Left colon (tissue), 2 donors: ENCODE measurements at places on chromosomes 2 and 18.

DNA sequence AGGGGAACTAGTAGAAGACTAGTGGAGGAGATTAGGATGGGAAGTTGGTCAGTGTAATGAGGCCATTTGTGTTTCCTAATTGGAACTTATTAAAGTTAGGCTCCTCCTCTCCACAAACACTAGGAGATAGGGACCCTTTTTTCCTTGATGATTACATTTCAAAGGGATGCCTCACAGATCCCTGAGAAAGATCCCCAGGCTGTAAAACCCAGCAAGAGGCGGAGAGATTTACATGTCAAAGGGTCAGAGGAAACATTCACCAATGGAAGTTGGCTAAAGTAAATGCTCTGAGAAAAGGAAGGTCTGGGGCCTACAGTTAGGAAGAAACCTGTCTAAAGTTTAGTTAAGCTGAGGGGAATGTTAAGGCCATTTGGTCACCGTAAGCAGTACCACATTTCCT is 1.4 kb upstream of the CCDC85A start:
- no peak for DNase-seq

DNA sequence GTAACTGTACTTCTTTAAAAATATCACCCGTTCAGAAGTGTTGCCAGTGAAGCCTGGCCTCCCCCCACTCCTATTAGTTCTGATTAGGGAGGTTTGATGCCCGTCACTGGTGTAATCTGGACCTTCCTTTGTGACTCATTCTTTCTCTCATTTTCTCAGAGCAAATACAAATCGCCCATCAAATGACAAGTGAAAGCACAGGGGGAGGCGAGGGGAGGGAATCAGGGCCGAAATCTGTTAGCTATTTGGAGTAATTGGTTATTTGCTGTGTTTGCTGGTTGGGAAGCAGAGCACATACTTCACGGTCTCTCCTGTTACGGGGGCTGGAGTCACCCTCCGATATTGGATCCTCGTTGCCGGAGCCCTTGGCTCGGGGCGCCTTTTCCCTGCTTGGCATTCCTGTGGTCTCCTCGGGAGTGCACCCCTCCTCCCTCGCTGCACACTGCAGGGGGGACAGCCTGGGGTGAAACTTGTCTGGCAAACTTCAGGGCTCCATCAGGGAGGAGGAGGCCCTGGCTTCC is 178.1 kb downstream of the DYSF start:
- DNase-seq = no peak

DNA sequence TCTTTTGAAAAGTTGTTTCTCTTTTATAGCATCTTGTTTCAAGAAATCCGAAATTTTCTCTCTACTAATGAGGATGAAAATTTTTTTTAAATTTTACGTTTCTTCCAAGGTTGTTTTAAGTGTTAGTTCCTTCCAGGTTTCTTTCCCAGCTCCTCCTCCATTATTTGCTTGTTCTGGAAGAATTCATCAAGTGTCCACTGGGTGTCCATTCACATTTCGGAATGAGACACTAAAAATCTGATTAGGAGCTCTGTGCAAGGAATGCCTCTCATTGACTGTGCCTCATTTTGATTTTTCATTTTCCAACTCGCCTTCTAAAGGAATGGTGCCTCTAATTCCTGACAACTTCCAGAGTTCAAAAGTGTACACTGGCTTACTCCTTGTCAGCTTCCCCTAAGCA is 6.1 kb downstream of the SP100 start:
- DNase-seq = no peak

DNA sequence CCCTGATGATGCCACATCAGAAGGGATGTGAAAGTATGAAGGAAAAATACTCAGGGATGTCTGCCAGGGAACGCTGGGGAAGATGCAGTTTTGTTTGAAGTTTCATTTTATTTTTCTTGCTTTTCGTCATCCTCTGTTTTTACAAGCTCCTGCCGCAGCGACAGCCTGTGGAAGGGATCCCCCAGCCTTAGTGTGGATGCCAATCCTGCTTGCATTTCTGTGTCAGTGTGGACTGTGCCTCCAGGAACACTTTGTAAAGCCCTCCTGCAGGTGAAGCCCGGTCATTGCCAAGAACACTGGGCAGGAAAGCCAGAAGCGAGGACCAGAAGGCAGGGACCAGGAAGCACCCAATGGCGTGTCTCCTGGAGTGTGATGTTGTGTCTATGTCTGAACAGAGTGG is 234.3 kb downstream of the SEPTIN10 start:
- no peak for DNase-seq

GRCh38 chr2:71466301-71467179 is 13.2 kb downstream of the DYSF start:
- DNase-seq = no peak

DNA sequence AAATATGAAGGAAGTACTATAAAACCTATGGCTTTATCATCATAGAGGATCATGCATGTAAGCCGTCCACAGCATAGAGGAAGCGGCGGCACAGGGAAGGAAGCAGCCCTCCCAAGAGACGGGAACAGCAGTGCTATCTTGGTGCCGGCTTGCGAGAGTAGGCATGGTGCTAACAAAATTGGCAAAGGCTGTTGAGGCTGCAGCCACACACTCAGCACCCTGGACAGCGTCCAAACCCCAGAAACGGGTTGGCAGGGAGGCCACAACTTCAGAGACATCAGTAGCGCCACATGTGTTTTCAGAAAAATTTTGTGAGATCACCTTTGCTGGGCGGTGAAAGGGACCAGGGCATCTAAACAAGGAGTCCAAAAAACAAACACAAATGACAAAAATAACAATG is 37.7 kb downstream of the NETO1 start:
- no peak for DNase-seq

DNA sequence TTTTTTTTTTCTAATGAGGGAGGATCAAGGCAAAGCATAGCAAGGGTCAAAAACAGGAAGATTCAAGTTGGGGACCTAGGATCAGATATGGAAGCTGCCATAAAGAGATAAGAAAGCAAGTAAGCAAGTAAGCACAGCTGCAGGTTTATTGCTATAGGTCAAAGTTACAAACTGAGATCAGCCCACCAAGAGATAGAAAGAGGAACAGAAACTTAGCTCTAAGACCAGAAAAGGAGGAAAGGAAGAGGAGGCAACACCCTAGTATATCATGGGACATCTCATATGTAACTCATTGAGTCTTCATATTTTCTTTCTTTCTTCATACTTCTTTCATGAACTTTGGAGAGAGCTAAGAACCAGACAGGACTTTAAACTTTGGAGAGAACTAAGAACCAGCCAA is 295.9 kb upstream of the CRIM1 start:
- no peak for DNase-seq

GRCh38 chr18:40407909-40408308 is 1547.1 kb upstream of the PIK3C3 start:
- DNase-seq = no peak

- DNase-seq = no peak
Observed at GRCh38 chr2:159140070-159140769, 146.3 kb downstream of the WDSUB1 start.

DNA sequence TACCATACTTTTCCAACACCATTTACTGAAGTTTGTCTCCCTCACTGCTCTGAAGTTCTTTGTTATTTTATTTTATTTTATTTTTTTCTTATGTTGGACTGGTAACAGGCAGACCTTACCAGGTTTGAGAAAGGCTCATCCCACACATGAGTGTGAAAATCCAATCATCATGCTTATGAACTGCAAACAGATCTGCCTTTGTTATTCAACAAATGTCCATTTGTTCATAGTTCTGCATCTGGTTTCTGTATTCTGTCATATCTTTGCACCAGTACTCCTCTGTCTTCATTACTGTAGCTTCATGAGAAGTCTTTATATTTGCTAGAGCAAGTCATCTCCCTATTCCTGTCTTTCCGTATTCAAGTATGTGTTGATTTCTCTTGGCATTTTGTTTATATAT is 5.3 kb downstream of the RNU2-63P start:
- no peak for DNase-seq

DNA sequence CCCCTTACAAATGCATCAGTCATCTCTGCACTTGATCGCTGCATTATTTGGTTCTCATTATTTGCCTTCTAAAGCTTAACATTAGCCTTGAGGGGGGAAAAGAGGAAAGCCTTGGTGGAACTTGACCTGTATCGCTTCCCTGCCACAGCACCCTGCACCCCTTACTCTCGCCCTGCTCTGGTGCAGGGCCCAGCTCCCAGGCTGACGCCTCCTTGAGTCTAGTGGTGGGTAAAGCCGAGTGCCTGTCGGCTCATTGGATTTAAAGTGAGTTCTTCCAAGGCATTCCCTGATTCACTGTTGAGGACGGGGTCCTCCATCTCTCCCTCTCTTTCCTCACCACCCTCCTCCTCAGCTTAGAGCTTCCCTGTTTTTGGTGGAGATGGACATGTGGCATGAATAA is 145.0 kb upstream of the GYPC start:
- DNase-seq = no peak

- DNase-seq = no peak
Observed at GRCh38 chr18:69567813-69568488, 167.3 kb downstream of the DOK6 start.

- DNase-seq = no peak
Observed at GRCh38 chr2:192137451-192137850, 57.3 kb downstream of the TMEFF2 start.

DNA sequence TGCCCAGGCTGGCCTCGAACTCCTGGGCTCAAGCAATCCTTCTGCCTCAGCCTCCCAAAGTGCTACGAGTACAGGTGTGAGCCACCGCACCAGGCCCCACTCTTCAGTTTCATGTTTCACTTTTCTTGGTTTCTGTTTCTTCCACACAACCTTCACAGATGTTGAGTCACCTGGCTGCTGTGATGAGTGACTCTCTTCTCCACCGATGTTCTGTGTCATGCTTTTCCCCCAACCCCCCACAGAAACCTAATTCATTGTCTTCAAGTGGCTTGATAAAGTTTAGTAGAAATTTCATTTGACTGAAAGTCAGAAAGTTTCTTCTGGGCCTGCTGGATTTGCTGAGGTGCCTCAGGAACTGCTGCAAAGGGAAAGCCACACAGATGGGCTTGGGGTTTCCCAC is 78.5 kb downstream of the SPHKAP start:
- DNase-seq = no peak

GRCh38 chr2:181466661-181467576 is 9.7 kb downstream of the ITGA4 start:
- DNase-seq = peak; percentile 90

DNA sequence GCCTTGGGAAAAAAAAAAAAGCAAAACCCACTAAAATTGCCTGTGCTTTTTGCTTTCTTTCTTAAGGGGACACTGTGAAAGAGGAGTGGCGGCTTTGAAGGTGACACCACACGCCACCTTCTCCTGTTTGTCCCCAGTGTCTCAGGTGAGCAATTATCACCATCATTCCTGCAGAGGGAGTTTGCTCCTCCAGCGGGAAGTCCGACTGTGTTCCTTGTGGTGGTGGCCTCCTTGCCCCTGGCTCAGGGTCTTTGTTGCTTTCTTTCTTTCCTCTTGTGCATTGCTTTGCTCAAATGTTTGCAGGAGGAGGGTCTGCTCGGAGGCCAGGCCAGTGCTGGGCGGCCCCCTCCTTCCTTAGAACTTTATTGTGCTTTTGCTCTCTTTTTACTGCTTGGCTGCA is 164.3 kb upstream of the CXCR4 start:
- DNase-seq = no peak

GRCh38 chr2:218806346-218806978 is 24.5 kb downstream of the CYP27A1 start:
- peak; percentile 17 for DNase-seq
